Thoracic aorta (tissue), 2 donors: ENCODE measurements at places on chromosomes 1 and 21.

DNA sequence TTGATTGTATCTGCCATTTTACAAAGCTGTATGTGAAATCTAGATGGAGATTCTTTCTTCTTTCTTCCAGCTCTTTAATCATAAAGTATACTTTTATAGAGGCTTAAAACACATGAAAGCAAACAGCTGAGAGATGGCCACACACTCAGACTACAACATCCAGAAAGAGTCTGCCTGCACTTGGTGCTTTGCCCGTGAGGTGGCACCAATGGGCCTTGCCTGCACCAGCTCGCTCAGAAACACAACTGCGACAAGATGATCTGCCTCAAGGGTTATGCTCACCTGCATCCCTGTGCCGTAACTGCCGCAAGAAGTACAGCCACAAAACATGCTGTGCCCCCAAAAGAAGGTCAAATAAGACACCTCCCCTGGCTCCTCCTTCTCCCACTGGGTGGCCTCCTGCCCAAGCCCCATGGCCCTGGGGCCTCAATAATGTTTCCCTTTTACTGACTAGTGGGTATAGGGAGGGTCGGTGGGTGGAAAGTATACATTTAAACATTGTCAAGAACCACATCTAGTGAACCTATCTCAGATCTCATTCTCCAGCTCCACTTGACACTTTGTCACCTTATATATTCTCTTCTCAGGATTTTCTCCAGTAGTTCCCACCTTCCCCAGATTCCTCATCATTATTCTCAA, 66.7 kb upstream of the ANGPTL3 start:
- peaks cover 7% of the 10 kb centered on the region for H3K36me3 ChIP-seq
- H3K27ac ChIP-seq, result no peak overlapping the region
- H3K4me1 ChIP-seq, result no peaks in the 10 kb centered on the region
- H3K27me3 ChIP-seq, result no peaks in the 10 kb centered on the region
- DNase-seq, result no peak

GRCh38 chr21:16570171-16570570, 840.4 kb downstream of the USP25 start:
- H3K27ac ChIP-seq, result no peak overlapping the region
- H3K4me3 ChIP-seq, result peak overlapping the region; percentile 18
- H3K36me3 ChIP-seq, result no peaks in the 10 kb centered on the region

DNA sequence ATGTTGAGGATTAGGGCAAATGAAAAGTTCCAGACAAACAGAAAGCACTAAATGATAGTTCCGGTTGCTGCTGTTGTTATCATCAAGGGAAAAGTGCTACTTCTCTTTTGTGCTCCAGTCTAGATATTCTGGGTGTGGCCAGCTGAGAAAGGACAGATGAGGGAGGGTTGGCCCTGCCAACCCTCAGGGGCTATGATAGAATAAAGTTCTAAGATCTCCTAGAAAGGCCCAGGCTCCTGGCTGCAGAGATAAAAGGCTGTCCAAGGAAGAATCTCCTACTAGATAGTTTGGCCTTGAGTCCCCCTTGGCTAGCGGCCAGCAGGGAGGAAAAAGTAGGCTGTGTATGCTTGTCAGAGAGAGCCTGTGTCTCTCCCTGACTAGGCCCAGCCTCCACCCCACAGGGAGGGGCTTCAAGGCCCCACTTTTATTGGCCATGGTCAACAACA, 31.5 kb downstream of the RIMS3 start:
- H3K36me3 ChIP-seq, result no peaks in the 10 kb centered on the region
- H3K27me3 ChIP-seq, result no peaks in the 10 kb centered on the region
- DNase-seq, result no peak
- H3K27ac ChIP-seq, result no peak overlapping the region

- no peaks in the 10 kb centered on the region for H3K36me3 ChIP-seq
- no peaks in the 10 kb centered on the region for H3K4me1 ChIP-seq
- no peak overlapping the region for H3K27ac ChIP-seq
- H3K27me3 ChIP-seq, result no peaks in the 10 kb centered on the region
- no peak for DNase-seq
These were observed 51.5 kb downstream of the SYT14 start for GRCh38 chr1:209989525-209989924.

DNA sequence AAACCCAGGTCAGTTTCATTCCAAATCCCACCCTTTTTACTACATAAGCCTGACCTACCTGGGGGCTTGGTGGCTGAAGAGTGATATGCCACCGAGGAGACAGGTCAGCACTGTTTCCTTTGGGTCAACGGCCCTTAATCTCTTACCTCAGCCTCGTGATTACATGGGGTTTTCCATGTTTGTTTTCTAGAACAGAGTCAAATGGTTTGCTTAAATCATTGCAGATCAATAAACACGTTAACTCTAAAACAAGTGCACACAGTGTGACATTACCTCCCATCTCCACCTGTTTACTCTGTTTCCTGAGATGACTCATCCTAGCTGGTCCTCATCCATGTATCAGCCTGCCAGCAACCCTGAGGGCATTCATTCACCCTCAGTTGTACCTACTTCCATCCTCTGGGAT, 40.8 kb upstream of the TP53BP2 start:
- DNase-seq, result no peak
- no peaks in the 10 kb centered on the region for H3K27me3 ChIP-seq
- H3K4me3 ChIP-seq, result no peak overlapping the region
- peaks cover 3% of the 10 kb centered on the region for H3K4me1 ChIP-seq
- no peaks in the 10 kb centered on the region for H3K36me3 ChIP-seq

DNA sequence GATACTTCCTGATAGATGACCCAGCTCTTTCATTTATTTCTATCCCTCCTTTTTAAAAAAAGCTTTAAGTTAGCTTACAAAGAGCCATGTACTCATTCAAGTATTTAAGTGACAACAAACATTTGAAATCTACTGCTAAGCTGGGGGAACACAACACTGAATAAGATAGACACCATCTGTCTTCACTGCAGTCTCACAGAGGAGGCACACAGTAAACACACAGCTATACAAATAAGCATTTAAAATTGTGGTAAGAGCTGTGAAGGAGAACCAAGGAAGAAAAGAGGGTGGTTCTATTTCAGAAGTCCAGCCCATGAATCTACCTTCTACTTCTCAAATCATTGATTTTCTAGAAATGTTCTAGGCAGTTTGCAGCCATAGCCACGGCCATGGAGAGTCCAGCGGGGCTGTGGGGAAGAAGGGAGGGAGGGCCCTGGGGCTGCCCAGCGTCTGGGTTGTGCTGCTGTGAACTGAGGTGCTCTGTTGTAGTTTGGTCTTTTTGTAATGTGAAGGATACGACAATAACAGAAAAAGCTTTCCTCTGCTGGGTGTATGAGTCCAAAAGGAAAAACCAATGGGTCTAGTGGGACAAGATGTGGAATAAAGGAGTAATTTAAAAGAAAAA, 28.2 kb downstream of the PRDM2 start:
- H3K27me3 ChIP-seq, result no peaks in the 10 kb centered on the region
- no peak overlapping the region for H3K4me3 ChIP-seq
- no peak overlapping the region for H3K27ac ChIP-seq
- DNase-seq, result no peak
- no peaks in the 10 kb centered on the region for H3K36me3 ChIP-seq

DNA sequence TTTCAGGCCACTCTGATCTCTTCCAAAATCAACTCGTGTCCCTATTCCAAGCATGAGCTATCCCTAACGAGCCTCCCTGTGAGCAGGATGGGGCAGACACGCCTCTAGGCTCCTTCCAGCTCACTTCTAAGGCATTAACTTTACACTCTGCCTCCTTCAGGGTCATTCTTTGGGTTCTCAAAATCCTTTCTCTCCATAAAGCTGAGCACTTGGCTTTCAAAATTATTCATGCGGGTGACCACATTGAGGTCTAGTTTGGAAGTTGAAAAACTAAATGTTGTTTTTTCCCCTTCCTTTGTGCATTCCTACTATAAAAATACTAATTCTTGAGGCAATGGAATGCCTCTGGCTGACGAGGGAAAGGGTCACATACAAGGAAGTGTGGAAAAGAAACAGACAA, 33.5 kb upstream of the BMP8B start:
- H3K36me3 ChIP-seq, result no peaks in the 10 kb centered on the region
- no peaks in the 10 kb centered on the region for H3K27me3 ChIP-seq
- no peak overlapping the region for H3K27ac ChIP-seq
- H3K4me1 ChIP-seq, result no peaks in the 10 kb centered on the region
- H3K4me3 ChIP-seq, result no peak overlapping the region

DNA sequence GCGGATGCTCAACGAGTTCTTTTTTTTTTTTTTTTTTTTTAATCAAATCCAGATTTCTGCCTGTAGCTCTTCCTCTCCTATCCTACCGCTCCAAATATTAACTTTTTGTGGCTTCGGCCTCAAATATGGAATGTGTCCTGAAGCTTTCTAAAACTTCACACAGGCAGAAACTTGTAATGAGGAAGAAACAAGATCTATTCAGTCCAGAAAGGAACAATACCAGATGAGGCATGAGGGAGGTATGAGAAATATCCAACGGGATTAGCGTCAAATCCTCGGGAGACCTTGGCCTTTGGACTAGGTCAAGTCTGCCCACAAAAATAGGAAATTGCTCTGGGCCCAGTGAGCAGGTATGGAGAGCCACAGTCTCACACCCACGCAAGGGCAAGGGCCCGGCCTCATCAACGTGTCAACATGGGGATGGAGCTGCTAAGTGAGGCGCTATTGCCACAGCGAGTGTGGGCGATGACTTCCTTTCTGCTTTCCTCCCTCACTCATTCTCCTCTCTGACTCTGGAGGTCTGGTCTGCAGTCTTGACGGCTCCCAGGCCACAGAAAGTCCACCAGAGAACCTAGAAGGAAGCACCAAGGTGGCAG, 66.6 kb downstream of the BCAR3 start:
- no peak for DNase-seq
- H3K27me3 ChIP-seq, result no peaks in the 10 kb centered on the region
- peaks cover 73% of the 10 kb centered on the region for H3K4me1 ChIP-seq
- H3K36me3 ChIP-seq, result no peaks in the 10 kb centered on the region

DNA sequence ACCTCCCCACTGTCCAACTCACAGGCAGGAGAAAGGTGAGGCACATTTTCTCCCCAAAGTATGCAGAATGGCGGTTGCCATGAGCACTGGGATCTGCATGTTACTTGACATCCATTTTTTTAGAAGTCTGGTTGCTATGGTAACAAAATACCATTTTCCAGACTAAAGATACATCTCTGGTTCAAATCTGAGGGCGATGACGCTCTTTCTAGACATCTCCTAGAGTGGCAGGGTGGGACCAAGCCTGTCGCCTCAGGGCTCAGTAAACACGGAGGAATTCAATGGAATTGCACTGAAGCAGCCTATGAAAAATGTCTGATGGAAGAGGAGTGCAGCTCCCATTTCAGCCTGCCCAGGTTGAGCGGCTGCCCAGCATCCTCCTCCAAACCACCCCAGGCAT, 21.5 kb upstream of the FAM43B start:
- H3K4me3 ChIP-seq, result no peak overlapping the region
- H3K27ac ChIP-seq, result no peak overlapping the region
- H3K27me3 ChIP-seq, result peaks cover 3% of the 10 kb centered on the region
- no peaks in the 10 kb centered on the region for H3K36me3 ChIP-seq
